Gastrocnemius medialis (tissue), 4 donors: ENCODE measurements at places on chromosomes 5 and 9. TPM values are rescaled to one million over a fixed set of nuclear protein-coding genes. Genes with fewer than 3 reads are reported as not detected.

- no peak for DNase-seq
- H3K4me1 ChIP-seq: no peaks in the 10 kb centered on the region
- peaks cover 4% of the 10 kb centered on the region for H3K27me3 ChIP-seq
- no peak overlapping the region for H3K27ac ChIP-seq
- H3K36me3 ChIP-seq: no peaks in the 10 kb centered on the region
- H3K4me3 ChIP-seq: no peak overlapping the region
Measured at GRCh38 chr9:91992461-91993041, 42.5 kb upstream of the ROR2 start.

DNA sequence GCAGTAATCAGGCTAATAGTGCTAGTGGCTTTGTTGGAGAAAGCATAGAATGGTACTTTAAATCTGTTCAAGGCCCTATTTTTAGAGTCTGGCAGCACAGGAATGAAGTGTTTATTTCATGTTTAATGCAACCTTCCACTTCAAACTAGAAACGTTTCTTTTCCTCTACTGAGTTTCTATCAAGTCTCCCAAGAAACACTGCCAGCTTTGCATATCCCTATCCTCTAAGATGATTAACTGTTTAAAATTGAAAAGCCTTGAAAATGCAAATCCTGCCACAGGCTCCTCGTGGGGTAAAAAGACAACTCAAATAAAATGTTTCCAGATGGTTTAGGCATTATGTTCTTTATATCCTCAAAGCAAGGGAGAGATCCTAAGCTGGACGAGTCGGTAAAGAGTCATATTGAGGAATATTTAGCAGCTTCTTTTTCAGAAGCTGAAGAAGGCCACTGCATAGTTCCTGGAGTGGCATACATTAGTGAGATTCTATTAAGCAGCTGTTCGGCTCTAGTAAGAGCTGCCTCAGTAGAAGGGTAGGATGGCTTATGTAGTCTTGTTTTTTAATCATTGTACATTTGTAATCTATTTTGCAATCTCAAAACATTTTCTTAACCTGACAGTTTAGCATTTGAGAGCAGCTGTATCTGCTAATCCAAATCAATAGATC is 251.2 kb downstream of the CHSY3 start:
- DNase-seq: no peak
- no peaks in the 10 kb centered on the region for H3K36me3 ChIP-seq
- no peak overlapping the region for H3K4me3 ChIP-seq
- no peaks in the 10 kb centered on the region for H3K27me3 ChIP-seq

DNA sequence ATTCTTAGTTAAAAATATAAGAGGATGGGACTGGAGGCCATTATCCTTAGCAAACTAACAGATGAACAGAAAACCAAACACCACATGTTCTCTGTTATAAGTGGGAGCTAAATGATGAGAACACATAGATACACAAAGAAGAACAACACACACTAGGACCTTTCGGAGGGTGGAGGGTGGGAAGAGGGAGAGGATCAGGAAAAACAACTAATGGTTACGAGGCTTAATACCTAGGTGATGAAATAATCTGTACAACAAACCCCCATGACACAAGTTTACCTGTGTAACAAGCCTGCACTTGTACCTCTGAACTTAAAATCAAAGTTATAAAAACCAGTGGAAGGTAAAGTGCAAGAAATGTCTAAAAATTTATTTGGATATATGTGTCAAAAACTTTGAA is 1047.4 kb upstream of the C9orf72 start:
- DNase-seq: no peak
- H3K4me1 ChIP-seq: no peaks in the 10 kb centered on the region
- H3K4me3 ChIP-seq: no peak overlapping the region

- peaks cover 86% of the 10 kb centered on the region for H3K36me3 ChIP-seq
- no peak for DNase-seq
- H3K27me3 ChIP-seq: no peaks in the 10 kb centered on the region
- no peak overlapping the region for H3K27ac ChIP-seq
Measured at GRCh38 chr5:179771311-179771895, 22.4 kb upstream of the LTC4S start.

DNA sequence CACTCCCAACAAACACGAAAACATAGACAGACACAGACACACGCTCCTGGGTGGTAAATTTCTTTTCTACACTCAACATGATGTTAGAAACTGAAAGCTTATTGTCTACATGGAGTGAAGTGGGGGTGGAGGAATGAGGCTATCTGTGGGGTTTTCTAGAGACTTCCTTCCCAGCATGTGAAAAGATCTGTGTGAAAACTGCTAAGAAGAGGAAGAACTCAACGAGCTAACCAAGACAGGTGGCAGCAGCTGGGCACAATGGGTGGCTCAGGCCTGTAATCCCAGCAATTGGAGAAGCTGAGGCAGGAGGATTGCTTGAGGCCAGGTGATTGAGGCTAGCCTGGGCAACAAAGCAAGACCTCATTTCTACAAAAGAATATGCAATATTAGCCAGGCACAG is 7.6 kb downstream of the FYB1 start:
- H3K4me1 ChIP-seq: no peaks in the 10 kb centered on the region
- no peaks in the 10 kb centered on the region for H3K36me3 ChIP-seq
- no peak overlapping the region for H3K27ac ChIP-seq
- DNase-seq: no peak
- H3K4me3 ChIP-seq: no peak overlapping the region
- no peaks in the 10 kb centered on the region for H3K27me3 ChIP-seq

GRCh38 chr9:6415266-6415665 is 2.3 kb downstream of the UHRF2 start:
- H3K4me1 ChIP-seq: peaks cover 28% of the 10 kb centered on the region
- no peak overlapping the region for H3K27ac ChIP-seq
- no peaks in the 10 kb centered on the region for H3K36me3 ChIP-seq
- no peak overlapping the region for H3K4me3 ChIP-seq
- H3K27me3 ChIP-seq: no peaks in the 10 kb centered on the region

DNA sequence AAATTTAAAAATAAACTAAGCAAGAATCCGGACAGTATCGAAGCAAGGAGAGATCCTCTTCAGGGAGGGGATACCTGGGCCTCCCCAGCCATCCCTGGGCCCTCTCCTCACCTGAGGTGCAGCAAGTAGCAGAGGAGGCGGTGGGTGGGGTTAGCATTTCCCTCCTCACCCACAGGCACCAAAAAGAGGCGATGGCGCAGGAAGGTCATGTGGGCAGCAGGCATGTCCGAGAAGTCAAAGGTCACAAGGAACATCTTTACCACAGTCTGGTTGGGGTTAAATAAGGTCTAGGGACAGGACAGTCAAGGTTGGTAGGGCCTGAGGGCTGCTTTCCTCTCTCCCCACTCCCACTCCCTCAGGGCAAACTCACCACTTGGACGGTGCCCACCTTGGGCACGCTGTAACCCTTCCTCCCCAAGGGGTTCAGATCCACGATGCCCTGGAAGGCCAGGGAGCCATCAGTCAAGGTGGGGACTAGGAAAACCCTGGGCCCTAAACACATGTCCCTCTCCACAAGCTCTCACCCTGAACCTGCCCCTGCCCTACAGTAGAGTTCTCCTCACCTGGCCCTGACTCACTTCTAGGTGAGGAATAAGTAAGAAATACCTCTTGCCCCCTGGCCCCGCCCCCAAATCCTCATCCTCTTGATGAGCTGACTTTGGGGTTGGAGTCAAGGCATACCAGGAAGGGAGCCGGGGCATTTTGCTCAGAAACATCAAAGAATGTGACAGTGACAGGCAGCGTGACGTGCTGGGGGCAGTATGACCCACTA is 2.8 kb upstream of the STOML2 start:
- peaks cover 28% of the 10 kb centered on the region for H3K4me1 ChIP-seq
- no peaks in the 10 kb centered on the region for H3K36me3 ChIP-seq
- no peak overlapping the region for H3K4me3 ChIP-seq
- H3K27ac ChIP-seq: no peak overlapping the region
- H3K27me3 ChIP-seq: no peaks in the 10 kb centered on the region
- DNase-seq: no peak

DNA sequence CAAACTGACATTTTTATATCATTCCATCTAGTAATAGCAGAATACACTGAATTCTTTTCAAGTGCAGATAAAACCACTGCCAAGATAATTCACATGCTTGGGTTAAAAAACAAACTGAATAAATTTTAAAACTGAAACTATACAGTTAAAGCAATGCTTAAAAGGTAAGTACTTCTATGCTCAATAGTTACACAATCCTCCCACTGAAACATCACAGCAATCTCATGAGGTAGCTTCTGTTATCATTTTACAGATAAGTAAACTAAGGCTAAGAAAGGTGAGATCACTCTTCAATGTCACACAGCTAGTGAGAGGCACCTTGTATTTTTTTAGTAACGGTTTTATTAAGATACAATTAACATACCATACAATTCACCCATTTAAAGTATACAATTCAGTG is 13.4 kb upstream of the GOLGA1 start:
- no peak overlapping the region for H3K4me3 ChIP-seq
- no peaks in the 10 kb centered on the region for H3K27me3 ChIP-seq
- no peak overlapping the region for H3K27ac ChIP-seq
- H3K36me3 ChIP-seq: no peaks in the 10 kb centered on the region
- DNase-seq: no peak

Gene PDCD1LG2
- 1.7 TPM for total RNA-seq

Gene LCN9
- total RNA-seq: not detected

Gene CYLC2
- total RNA-seq: not detected

Gene SLC1A1
- 1.2 TPM for total RNA-seq

Gene LRRC19
- total RNA-seq: not detected
